ENCODE measurements at places on chromosomes 7 and 10.

DNA sequence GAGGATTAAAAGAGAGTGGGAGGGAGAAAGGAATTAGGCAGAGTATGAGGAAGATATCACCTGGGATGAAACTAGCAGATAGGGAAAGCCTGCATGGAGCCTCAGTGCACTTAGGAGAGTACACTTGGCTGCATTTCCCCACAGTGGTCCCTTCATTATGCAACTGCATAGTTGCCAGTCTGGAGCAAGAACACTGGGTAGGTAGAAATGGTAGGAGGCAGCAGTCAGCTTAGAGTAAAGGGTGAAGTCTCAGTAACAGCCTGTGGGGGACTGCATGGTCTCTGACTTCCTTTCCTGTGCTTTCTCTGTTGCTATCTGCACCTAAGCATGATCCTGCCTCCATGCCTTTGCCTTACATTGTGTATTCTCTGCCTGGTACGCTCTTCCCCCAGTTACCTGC lies 14.0 kb upstream of the PCGF5 start:
- no peak for DNase-seq

DNA sequence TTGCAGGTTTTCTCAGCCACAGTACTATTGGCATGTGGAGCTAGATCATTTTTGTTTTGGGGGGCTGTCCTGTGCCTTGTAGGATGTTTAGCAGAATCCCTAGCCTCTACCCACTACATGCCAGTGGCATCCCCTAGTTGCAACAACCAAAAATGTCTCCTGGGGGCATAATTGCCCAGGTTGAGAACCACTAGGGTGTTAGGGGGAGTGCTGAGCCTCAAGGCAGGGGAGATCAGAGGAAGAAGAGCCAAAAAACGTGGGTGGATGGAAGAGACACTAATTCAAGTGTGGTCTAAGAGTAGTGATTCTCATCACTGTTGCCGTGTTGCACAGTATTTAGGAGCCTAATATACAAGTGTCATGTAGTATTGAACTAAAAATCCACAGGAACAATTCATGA lies 31.7 kb upstream of the CCNY start:
- DNase-seq, result no peak

- peak; percentile 62 for DNase-seq
These were observed 35.0 kb downstream of the INPP5A start for GRCh38 chr10:132572545-132572937.

DNA sequence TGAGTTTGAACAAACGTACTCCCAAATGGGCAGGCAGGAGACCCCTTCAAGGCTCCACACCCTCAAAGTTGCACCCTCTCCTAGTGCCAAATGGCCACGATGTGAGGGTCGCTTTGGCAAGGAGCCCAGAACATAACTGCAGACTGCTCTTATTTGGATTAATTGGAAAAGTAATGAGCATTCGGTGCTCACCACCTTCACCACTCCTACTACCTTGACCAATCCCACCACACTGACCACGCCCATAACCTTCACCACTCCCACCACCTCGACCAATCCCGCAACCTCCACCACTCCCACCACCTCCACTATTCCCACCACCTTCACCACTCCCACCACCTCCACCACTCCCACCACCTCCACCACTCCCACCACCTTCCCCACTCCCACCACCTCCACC lies 94.7 kb upstream of the PAX2 start:
- DNase-seq, result no peak

DNA sequence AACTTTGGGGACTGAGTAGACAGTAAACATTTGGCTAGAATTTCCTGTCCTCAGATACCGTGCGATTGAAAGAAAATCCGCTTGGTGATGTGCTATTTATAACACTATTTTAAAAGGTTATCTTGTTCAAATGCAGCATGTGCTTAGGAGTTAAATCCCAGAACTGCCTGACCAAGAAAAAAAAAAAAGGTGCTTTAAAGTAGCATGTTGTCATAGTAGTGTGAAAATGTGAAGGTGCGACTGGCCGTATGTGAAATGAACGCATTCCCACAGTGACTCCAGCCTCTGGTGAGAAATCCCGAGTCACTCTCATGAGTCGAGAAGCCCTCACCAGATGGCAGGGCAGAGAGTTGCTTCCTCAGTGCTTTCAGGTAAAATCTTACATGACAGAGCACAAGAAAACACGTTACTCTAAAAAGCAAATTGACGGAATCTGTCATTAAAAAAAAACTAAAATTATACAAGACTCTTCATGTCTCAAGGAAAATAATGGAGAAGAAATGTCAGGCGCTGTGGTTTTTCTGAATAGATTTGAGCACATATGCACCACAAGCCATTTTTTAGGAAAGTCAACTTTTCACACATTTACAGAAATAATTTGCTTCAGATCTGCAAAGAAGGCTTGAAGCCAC lies 18.4 kb upstream of the KLF6 start:
- DNase-seq, result no peak

DNA sequence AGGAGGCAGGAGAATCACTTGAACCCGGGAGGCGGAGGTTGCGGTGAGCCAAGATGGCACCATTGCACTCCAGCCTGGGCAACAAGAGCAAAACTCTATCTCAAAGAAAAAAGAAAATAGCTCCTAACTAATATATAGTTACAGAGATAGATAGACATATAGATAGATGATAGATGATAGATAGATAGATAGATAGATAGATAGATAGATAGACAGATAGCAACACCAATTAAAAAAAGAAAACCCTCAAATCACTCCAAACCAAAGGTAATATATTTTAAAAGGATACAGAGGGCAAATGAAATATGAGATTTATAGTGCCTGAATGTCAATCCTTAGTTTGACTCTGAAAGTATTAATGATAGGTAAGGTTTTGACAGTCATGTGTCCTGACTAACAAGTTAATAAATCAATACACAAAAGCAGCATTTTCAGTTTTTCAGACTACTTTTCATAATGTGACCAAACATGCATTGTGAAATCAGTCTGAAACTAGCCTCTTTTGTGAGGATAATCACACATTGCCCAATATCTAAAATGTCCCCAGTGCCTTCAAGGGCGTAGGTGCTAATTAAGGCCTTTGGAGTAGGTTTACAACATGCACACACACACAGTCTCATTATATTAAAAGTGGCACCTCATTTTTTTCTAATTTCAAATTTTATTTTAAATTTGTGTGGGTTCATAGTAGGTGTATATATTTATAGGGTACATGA lies 61.2 kb downstream of the BPGM start:
- DNase-seq, result no peak

GRCh38 chr7:15936991-15937390 lies 250.5 kb upstream of the MEOX2 start:
- DNase-seq, result no peak

DNA sequence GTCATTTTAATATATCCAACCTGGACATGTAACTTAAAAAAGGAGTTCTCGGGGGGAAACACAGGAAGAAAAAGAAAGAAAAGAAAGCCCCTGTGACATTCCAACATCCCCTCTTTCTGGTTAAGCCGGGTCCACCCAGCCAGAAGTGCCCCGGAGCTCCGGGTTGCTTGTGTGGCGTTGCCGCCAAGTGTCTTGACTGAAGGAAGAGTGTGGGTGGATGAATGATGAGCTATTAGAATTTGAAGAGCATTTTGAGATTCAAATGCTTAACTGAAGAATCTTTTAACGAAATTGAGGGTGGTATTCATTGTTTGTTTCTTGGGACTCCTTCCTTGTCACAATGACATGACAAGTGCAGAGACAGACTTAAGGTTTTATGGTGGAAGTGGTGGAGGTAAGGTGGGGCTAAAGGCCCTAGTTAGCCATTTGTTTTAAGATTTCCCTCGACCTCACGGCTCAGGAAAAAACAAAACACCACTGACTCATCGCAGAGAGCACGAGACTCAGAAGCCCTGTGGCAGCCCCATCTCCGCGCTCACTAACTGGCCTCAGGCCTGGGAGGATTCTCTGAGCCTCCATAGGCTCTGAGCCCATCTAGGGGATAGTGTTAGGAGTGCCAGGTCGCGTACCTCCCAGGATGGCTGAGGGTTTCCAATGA lies 1.8 kb upstream of the GLI3 start:
- DNase-seq, result peak; percentile 53

GRCh38 chr10:67242528-67242927 lies 316.7 kb downstream of the LRRTM3 start:
- no peak for DNase-seq

GRCh38 chr7:1421020-1421790 lies 38.1 kb downstream of the MICALL2 start:
- no peak for DNase-seq

DNA sequence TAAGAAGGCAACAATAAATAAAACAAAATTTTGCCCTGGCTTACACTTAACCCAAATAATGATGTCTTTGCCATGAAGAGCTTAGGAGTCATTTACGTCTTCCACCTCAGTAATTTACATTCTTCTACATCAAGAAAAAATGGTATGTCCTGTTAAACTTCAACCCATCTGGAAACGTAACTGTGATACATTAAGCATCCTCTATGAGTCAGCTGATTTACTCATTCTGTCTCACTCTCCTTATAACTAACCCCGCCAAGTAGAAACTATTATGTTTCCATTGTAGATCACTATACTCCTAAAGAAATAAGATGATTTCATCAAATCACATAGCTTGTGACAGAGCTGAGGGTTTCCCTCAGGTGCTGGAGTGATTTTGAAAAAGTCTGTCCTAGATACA lies 330.7 kb downstream of the CDC14C start:
- DNase-seq, result no peak

- DNase-seq, result no peak
These were observed 138.2 kb upstream of the ADO start for GRCh38 chr10:62666275-62666674.

GRCh38 chr7:66206119-66206933 lies 1.2 kb downstream of the TPST1 start:
- peak; percentile 52 for DNase-seq

- DNase-seq, result no peak
These were observed 665.4 kb downstream of the AUTS2 start for GRCh38 chr7:70263471-70264255.

DNA sequence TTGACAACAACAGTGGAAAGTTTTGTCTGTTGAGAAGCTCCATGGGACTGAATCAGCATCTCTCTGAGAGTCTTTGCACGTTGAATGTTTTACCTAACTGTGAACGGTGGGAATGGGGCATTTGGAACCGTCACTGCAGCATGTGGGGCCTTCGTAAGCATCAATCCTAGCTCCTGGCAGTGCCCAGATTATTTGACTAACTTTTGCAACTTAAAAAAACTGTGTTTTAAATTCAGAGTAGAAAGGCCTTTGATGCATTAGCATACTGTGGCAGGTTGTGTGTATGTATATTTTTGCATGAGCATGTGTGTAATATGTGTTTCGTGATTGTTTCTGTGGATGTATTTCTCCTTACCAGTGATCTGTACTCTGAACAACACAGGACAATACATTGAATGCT lies 194.5 kb downstream of the TCF7L2 start:
- no peak for DNase-seq

- DNase-seq, result no peak
These were observed 51.2 kb upstream of the KMT2C start for GRCh38 chr7:152486968-152487367.

DNA sequence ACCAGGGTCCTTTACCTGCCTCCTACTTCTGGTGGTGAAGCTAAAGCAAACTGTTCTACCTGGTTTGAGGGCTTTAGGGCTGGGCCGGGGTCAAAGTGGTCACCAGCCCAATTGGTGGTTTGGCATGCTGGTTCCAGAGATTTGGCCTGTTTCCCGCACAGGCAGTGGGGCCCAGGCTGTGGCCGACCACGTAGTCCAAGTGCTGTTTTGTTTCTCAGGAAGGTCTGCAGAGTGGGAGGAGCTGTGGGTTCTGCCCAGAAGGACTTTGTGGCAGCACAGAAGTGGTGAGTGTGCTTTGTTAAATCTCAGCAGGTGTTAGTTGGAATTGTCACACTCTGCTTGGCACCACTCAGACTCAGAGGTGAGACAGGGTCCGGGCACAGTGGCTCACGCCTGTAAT lies 85.8 kb downstream of the MKX start:
- DNase-seq, result no peak

DNA sequence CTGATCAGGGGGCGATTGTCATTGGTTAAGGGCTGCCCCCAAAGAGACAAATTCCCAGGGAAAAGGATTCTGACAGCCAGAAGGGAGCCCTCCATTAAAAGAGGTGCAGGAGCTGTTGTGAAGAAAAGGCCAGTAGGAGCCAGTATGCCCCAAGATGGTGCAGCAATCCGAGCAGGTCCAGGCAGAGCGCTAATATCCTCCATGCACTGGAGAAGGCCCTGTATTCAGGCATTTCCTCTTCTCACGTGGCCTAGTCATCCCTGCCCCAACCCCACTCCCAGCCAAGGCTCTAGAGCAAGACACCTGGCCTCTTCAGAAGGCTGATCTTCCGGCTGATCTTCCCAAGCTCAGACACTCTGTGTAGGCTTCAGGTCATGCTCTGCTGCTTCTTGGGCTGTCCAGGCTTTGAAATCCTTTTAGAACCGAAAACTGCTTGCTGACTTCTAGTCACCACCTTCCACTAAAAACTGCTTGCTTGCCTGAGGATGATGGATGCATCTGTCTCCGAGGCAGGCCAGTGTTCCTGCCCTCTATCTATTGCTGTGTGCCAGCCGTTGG lies 77.4 kb downstream of the CYP26A1 start:
- no peak for DNase-seq

GRCh38 chr7:63057265-63057664 lies 941.4 kb upstream of the ZNF722 start:
- no peak for DNase-seq

GRCh38 chr10:86536294-86536861 lies 14.8 kb upstream of the WAPL start:
- no peak for DNase-seq

- DNase-seq, result peak; percentile 19
These were observed 216.6 kb downstream of the AGMO start for GRCh38 chr7:15345216-15345615.

DNA sequence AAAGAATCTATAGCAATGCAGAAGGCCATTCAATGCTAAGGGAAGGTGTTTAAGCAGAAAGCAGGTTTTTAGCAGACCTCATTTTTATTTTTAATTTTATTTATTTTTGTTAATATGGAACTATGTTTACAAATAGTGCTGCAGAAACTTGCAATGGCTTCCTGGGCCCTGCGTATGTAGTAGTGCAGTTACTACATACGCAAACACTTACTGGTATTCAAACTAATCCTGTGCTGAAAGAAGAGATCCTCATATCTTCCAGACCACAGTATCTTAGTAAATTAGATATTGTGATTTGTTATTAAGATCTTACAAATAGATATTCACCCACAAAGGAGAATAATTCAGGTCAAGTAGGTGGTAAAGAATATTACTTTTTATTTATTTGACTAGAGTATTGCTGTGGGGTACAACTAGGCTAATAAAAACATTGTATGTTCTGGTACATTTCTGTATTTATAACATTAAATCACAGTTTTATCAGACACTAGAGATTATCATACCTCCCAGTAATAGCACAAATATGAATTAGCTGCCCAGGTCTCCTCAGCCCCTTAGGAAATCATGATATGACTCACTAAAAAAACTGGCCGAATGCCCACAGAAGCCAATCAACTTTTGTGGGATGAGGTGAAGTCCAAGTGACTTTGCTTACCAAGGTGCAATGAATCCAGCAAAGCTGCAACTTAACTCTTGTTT lies 57.6 kb downstream of the RNLS start:
- DNase-seq, result peak; percentile 81

- DNase-seq, result peak; percentile 29
These were observed 135.4 kb downstream of the HIBADH start for GRCh38 chr7:27527348-27527714.

DNA sequence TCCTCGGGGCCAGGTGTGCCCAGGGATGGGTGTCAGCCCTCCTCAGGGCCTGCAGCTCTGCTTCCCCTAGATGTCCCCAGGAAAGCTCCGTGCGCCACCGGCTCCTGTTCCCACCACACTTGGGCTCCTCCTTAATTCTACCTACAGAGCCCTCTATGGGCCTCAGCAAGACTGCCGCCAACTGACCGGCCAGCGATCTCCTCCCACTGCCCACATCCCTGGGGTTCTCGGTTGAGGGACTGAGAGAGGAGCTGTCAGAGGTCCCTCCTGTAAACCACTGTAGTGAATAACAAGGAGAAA lies 5.3 kb upstream of the LDB3 start:
- no peak for DNase-seq
